T-helper 9 cell (primary cell): ENCODE measurements at places on chromosomes 5 and 9.

DNA sequence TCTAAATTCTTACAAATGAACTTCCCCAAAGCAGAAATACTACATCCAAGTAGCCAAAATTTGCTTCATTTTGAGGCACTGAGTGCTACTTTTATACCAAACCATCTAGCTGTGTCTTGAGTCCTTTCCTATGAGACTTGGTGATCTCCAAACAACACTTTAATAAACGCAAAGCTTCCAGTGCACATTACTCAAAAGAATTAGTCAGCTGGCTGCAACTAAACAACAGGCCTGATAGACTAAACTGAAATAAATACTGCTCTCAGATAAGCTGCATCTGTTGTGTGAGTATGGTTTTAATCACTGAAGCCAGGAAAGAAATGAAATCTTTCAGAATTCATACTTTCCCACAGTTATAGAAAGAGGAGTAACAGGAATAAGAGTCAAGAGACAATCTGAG lies 80.3 kb downstream of the VCAN start:
- DNase-seq: no peak

GRCh38 chr9:96331236-96331947 lies 29.4 kb upstream of the HSD17B3 start:
- no peak for DNase-seq

DNA sequence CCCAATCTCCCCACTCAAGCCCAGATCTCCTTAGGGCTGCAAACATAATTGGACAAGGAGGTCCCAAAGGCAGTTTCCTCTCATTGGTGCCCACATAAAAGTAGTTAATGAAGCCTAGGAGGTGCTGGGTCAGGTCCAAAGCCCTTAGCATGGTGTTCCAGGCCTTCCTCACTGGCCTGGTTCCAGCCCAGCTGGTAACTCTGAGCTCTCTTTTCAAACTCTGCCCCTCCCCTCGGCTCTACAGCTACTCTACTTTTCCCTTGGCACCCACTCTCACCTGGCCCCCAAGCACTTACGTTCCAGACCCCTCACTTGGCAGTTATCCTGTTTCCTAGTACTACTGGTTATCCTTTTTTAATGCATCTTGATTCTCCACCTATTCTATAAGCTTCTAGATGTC lies 9.9 kb downstream of the SEPTIN8 start:
- DNase-seq: no peak

DNA sequence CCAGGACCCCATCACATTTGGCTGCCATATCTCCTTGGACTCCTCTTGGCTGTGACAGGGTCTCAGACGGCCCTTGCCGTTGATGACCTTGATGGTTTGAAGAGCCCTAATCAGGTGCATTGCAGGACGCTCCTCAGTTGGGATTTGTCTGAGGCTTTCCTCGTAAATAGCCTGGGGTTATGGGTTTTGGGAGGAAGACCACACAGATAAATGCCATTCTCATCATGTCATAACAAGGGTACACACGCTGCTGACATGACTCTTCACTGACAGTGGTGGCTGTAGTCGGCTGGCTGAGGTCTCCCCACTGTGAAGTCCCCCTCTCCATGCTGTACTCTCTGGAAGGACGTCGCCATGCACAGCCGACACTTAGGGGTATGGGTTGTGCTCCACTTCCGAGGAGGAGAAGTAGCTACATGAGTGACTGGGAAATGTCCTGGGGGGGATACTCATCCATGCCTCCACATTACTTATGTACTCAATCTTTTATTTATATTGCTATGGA lies 42.9 kb upstream of the SPTLC1 start:
- DNase-seq: no peak

GRCh38 chr5:91158011-91158410 lies 225.1 kb downstream of the ARRDC3 start:
- DNase-seq: no peak

- DNase-seq: peak; percentile 76
These were observed 4.0 kb upstream of the TMEM250 start for GRCh38 chr9:136122425-136123383.

- no peak for DNase-seq
These were observed 408.9 kb upstream of the SMARCA2 start for GRCh38 chr9:1606253-1606652.

DNA sequence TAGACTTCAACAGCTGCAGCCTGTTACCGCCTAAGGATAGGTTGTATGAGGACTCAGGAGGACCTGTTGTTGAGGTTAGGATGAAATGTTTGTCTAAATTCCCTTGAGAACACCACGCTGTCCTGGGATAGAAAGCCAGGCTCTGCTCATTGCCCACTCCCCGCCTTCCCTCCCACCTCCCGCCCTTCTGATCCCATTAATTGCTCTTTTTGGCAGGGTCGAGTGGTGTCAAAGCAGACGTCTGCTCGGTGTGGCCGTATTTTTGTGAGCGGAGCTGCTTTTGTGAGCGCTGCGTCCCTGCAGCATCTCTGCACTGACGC lies 62.3 kb downstream of the SPATA31C2 start:
- no peak for DNase-seq

DNA sequence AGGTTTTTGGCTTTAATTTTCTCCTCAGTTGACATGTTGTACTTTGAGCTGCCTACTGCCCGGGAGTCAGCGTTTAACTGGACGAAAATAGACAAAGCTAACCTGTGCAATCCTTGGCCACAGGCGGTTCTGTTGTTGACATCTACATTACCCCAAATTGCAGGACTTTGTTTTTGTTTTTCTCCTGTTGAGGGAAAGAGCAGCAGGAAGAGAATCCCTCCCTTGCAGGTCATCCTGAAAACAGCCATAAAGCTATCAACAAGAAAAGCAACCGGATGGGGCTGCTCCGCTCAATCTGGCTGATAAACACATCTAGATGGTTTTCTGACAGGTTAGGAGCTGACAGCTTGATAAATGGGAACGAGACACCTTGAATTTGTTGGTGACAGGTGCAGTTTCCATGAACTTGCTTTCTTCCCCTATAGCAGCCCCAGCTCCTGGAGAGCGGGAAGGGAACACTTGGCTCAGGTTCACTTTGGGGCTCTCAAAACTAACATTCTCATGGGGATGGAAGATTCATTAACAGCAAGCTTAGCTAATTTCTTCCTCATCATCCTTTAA lies 331.5 kb downstream of the SLIT3 start:
- no peak for DNase-seq

DNA sequence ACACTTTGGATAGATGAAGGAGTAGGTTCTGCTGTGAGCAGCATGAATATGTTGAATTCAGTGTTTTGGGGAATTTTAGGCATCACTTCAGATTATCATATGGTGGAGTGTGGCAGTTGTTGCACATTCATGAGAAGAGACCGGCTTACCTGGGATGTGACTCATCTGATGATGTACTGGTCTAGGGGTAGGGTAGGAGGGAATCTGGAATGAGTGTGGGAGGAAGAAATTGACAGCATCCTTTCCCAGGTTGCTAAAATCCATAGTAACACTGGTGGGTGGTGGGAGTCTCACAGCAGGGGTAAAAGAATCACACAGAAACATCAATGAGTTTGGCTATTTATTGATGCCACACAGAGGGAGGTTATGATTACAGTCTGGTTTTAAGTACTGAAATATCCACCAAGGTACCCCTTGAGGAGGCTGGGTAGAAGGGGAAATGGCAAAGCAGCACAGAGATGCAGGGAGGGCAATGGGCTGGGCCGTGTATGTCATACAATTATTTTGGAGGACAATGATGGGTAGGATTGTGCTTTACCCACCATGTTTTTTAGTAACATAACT lies 82.5 kb downstream of the TARS1 start:
- DNase-seq: no peak

DNA sequence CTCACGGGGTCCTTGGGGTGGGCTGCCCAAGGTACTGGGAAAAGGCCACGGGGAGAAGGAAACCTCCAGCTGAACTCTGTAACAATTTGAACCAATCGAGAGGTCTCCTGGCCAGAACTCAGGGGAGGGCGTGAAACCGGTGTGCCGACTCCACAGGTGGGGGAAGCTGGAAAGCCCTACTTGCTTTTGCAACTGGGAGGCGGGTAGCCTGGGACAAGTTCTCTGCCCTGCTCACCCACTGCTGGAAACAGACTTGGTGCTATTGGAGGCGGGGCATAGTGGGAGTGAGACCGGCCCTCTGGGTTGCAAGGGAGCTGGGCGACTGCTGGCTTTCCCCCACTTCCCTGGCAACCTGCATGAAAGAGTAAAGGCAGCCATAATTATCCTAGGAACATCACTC lies 73.2 kb upstream of the SLIT3 start:
- DNase-seq: no peak

DNA sequence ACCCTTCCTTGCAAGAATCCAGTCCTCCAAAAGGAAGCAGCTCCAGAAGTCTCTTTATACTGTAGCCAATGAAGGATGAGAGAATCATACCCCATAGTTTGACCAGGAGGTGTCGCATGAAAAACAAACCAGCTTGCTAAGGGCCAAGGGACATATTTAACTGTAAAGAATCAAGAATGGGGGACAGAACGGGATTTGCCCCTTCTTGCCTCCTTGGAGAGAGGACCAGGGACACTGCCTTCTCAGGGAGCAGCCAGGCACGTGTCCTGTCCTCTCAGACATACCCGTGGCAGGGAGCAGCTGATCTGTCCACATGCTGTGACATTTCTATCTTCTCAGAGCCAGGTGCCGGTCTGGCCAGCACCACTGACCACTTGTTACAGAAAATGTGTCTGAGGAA lies 11.7 kb downstream of the PRUNE2 start:
- no peak for DNase-seq

GRCh38 chr5:16995372-16995771 lies 59.3 kb upstream of the MYO10 start:
- DNase-seq: no peak

DNA sequence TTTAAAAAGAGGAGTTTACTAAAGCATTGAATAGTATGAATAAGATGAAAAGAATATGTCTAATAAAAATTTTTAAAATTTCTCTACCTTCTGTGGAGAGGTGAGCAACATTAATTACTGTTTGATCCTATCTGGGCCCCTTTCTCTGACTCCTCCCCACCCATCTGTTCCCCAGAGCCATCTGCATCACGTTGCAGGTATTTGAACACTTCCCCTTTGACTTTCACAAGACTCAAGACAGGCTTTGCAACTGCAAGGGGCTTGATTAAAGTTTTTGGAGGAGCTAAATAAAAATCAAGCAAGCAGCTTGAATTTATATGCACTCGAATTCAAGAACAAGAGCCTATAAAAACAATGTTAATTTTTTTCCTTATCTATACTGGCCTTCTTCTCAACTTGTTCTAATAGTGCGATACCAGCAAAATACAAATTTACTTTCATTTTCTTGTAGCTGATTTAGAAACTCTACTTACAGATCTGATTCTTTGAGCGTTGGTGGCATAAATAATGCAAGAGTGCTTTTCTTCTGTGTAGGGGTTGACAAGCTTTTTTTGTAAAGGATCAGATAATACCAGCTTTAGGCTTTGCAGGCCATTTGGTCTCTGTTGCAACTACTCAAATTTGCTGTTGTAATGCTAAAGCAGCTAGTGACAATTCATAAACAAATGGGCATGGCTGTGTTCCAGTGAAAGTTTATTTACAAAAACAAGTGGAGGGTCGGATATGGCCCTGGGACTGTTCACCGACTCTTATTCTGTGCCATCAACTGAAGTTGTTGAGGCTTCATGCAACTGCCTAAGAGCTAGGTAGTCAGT lies 21.2 kb downstream of the TXNDC8 start:
- DNase-seq: no peak

GRCh38 chr5:176596689-176597416 lies 13.1 kb downstream of the GPRIN1 start:
- peak; percentile 50 for DNase-seq

DNA sequence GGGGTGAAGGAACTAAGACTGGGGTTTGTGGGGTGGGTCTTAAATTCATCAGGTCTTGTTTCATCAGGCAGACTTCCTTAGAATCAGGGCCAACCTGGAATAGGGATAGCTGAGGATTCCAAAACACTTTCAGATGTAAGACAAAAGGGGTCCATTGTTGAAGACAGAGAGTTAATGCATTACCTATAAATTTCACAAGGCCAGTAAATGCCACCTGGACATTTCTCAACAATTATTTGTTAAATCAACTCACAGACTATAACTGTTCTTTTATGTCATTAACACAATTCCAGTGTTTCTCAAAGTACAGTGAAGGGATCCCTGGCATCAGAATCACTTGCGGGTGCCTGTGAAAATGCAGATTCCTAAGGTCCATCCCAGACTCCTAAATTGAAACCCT lies 2.8 kb downstream of the MARCHF3 start:
- DNase-seq: no peak

DNA sequence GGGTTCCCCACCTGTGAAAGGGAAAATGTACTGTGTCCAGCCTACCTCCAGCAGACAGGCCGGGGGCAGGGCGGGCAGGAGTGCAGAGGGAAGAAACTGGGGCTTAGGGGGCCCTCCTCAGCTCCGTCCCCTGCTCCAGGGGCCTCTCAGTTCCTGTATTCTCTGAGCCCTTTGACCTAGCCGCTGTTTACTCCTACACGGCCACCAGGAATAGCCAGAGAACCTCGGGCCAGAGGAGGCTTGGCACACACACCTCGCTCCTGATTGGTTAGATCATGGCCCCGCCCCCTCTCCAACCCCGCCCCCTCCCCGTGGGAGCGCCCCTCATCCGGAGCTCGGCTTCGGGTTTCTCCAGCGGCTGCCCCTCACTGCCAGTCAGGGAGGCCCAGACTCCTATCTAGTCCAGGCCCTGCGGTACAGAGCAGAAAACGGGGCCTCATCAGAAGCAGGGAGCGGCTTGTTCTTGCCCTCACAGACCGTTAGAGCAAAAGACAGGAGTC lies 2.2 kb downstream of the ST6GALNAC6 start:
- DNase-seq: no peak

DNA sequence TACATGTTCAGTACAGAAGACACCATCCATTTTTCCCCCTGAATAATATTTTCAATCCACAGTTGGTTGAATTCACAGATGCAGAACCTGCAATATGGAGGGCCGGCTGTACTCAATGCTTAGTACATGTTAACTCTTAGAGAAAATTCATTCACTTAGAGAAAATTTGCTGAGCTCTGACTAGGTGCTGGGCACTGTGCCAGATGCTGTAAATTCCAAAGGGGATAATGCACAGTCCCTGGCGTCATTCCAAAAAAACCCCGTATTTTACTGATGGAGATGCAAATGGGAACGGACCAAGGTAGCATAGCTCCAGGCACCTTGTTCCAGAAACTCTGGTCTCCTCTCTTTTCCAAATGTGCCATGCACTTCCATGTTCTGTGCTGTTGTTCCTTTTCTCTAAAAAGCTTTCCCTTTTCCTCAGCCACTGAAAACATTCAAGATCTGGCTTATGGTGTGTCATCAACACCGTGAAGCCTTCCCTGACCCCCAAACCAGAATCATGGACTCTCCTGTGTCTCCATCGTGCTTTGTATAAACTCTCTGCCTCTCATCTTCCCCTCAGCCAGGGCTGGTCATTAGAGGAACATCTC lies 55.7 kb upstream of the COL15A1 start:
- no peak for DNase-seq

GRCh38 chr5:111618623-111619271 lies 106.4 kb upstream of the STARD4 start:
- no peak for DNase-seq

- no peak for DNase-seq
These were observed 23.3 kb downstream of the OR2V1 start for GRCh38 chr5:181107699-181108098.

- no peak for DNase-seq
These were observed 69.9 kb downstream of the C9orf57 start for GRCh38 chr9:71990466-71990865.

GRCh38 chr5:10420932-10421331 lies 20.7 kb upstream of the ROPN1L start:
- DNase-seq: no peak

GRCh38 chr5:108989761-108990392 lies 242.2 kb downstream of the FER start:
- DNase-seq: no peak

GRCh38 chr5:88682131-88682530 lies 200.9 kb downstream of the MEF2C start:
- no peak for DNase-seq

- peak; percentile 69 for DNase-seq
These were observed 11.9 kb downstream of the GLIPR2 start for GRCh38 chr9:36148311-36149051.
